ENCODE measurements at places on chromosomes 2 and 18. TPM values are rescaled to one million over a fixed set of nuclear protein-coding genes. Genes with fewer than 3 reads are reported as not detected.

DNA sequence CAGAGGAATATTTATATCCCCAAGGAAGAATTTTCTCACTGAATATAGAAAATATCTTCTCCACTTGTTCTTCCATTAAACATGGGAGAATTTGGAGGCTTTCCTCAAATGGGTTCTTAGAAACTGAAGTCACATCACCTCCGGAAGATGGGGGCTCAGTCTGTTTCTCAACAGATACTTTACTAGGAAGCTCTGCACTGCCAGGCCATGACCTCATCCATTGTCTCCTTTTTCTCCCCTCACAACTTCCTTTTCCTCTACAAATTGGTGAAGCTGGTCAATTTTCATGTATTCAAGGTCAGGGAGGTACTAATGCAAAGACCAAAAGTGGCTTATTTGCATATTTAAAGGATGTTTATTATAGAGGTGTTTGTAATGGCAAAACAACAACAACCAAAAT, 173.1 kb downstream of the RNF152 start:
- no peaks in the 10 kb centered on the region for H3K27me3 ChIP-seq
- no peak overlapping the region for H3K4me3 ChIP-seq
- H3K27ac ChIP-seq: no peak overlapping the region
- no peak for DNase-seq

DNA sequence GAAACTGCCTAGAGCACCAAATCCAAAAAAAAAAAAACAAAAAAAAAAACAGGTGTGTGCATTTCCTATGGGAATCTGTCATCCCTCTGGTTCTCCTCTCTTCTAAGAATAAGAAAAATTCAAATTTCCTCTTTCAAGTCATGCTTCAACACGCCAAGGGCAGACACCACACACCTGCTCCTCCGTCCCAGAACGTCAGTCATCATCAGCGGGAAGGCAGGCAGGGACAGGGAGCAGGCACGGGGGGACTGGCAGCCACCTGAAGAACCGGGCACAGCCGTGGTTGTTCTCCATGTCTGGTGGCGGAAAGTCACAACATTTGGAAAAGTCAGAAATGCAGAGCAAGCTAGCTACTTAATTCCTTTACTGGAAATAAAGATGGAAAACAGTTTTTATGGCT, 214.8 kb downstream of the IKZF2 start:
- no peaks in the 10 kb centered on the region for H3K27me3 ChIP-seq
- no peak overlapping the region for H3K4me3 ChIP-seq
- DNase-seq: no peak
- no peaks in the 10 kb centered on the region for H3K36me3 ChIP-seq
- H3K27ac ChIP-seq: no peak overlapping the region
- peaks cover 18% of the 10 kb centered on the region for H3K4me1 ChIP-seq

GRCh38 chr2:64128943-64129391, 15.3 kb downstream of the PELI1 start:
- no peaks in the 10 kb centered on the region for H3K27me3 ChIP-seq
- no peaks in the 10 kb centered on the region for H3K36me3 ChIP-seq
- DNase-seq: no peak
- peaks cover 50% of the 10 kb centered on the region for H3K4me1 ChIP-seq

FAP gene
- 1.8 TPM for total RNA-seq

GRCh38 chr2:223180463-223180862, 128.5 kb downstream of the KCNE4 start:
- no peak overlapping the region for H3K27ac ChIP-seq
- H3K36me3 ChIP-seq: no peaks in the 10 kb centered on the region
- no peaks in the 10 kb centered on the region for H3K4me1 ChIP-seq
- H3K4me3 ChIP-seq: no peak overlapping the region

DNA sequence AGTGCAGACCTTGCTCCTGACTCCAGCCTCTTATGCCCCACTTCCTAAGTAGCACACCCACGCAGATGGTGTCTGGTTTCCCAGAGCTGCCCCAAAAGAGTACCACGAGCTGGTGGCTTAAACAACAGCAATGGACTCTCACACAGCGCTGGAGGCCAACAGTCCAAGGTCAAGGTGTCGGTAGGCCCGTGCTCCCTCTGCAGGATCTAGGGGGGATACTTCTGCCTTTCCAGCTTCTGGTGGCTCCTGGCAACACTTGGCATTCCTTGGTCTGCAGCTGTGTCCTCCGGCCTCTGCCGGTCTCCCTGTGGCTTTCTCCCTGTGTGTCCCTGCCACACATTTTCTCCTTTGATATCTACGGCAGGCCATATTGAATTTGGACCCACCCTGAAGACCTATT, 99.0 kb downstream of the TSHZ1 start:
- H3K27me3 ChIP-seq: no peaks in the 10 kb centered on the region
- H3K36me3 ChIP-seq: no peaks in the 10 kb centered on the region
- no peak for DNase-seq

DNA sequence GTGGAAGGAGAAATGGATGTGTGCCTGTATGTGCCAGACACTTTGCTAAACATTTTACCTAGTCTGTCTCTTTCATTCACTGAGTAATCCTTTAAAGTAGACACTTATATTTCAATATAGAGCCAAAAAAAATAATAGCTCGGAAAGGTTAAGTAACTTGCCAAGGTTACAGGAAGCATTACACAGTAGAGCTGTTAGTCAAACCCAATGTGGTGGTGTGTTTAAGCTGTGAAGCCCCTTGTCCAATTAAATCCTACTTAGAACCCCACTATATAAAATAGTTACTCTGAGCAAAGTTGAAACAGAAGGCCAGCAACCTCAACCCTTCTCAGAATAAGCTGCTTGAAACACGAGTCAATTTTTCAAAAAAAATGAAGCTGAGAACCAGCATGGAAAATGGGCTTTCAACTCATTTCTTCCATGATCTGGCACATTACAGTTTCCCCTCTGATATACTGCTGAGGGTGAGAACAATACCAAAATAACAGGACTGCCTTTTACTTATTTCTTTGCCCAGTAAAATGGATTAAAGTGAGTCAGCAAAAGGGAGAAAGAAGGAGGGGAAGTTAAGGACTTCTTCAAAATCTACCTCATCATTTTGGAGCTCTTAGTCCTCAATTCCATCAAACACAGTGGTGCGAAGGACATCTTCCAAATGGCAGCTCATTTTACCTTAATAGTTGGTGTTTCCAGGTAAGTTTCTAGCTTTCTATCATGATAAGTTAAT, 7.9 kb downstream of the RDH14 start:
- H3K36me3 ChIP-seq: peaks cover 16% of the 10 kb centered on the region
- H3K27me3 ChIP-seq: no peaks in the 10 kb centered on the region
- H3K4me3 ChIP-seq: no peak overlapping the region
- peaks cover 8% of the 10 kb centered on the region for H3K4me1 ChIP-seq
- H3K27ac ChIP-seq: no peak overlapping the region
- DNase-seq: no peak

DNA sequence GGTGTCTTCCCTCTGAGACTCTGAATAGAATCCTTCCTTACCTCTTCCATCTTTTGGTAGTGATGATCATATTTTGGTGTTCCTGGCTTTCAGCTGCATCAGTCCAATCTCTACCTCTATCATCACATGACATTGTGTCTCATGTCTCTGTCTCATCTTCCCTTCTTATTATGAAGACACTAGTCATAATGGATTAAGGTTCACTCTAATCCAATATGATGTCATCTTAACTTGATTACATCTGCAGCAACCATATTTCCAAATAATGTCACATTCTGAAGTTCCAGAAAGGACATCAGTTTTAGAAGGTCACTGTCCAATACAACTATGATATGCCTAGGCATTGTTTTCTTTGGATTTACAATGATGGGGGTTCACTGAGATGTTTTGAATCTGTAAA, 31.5 kb downstream of the CMPK2 start:
- DNase-seq: no peak
- no peaks in the 10 kb centered on the region for H3K27me3 ChIP-seq

- H3K27ac ChIP-seq: no peak overlapping the region
- no peak overlapping the region for H3K4me3 ChIP-seq
- no peaks in the 10 kb centered on the region for H3K36me3 ChIP-seq
- no peaks in the 10 kb centered on the region for H3K4me1 ChIP-seq
- no peaks in the 10 kb centered on the region for H3K27me3 ChIP-seq
Observed at GRCh38 chr2:207871911-207872310, 102.2 kb upstream of the FZD5 start.

GRCh38 chr2:39156107-39156506, 35.3 kb upstream of the SOS1 start:
- no peak overlapping the region for H3K27ac ChIP-seq
- H3K4me1 ChIP-seq: no peaks in the 10 kb centered on the region
- no peak for DNase-seq

BBS5 gene
- 7.9 TPM for total RNA-seq

FBXO48 gene
- total RNA-seq: 1.2 TPM

ICA1L gene
- 4.2 TPM for total RNA-seq

CCDC74A gene
- total RNA-seq: 6.2 TPM

CYP27A1 gene
- 17.4 TPM for total RNA-seq

CHRNG gene
- not detected for total RNA-seq

TMEM17 gene
- 1.4 TPM for total RNA-seq

- H3K27me3 ChIP-seq: no peaks in the 10 kb centered on the region
- no peak overlapping the region for H3K27ac ChIP-seq
- no peaks in the 10 kb centered on the region for H3K36me3 ChIP-seq
- DNase-seq: no peak
- H3K4me1 ChIP-seq: no peaks in the 10 kb centered on the region
- no peak overlapping the region for H3K4me3 ChIP-seq
Observed at GRCh38 chr2:13651684-13652131, 935.0 kb downstream of the TRIB2 start.

GRCh38 chr2:169348321-169349024, 13.9 kb downstream of the LRP2 start:
- H3K27ac ChIP-seq: no peak overlapping the region
- no peaks in the 10 kb centered on the region for H3K36me3 ChIP-seq
- DNase-seq: no peak

COL3A1 gene
- 73.2 TPM for total RNA-seq

ZNF407 gene
- 22.1 TPM for total RNA-seq

GRCh38 chr2:238911376-238912227, 63.7 kb downstream of the TWIST2 start:
- no peak overlapping the region for H3K27ac ChIP-seq
- H3K4me1 ChIP-seq: peaks cover 7% of the 10 kb centered on the region
- peak; percentile 49 for DNase-seq
- no peaks in the 10 kb centered on the region for H3K36me3 ChIP-seq

GPR45 gene
- total RNA-seq: not detected

ZNF385B gene
- 0.89 TPM for total RNA-seq

- H3K4me3 ChIP-seq: no peak overlapping the region
Observed at GRCh38 chr18:80253871-80254492, 6.7 kb upstream of the PARD6G start.

CFAP65 gene
- not detected for total RNA-seq

Data from suprapubic skin (tissue), 4 donors.